Cortex of kidney (tissue), 1 donor: ENCODE measurements at places on chromosomes 4 and X.

GRCh38 chr4:1193206-1194009, 21.0 kb upstream of the SPON2 start:
- no peak for DNase-seq

DNA sequence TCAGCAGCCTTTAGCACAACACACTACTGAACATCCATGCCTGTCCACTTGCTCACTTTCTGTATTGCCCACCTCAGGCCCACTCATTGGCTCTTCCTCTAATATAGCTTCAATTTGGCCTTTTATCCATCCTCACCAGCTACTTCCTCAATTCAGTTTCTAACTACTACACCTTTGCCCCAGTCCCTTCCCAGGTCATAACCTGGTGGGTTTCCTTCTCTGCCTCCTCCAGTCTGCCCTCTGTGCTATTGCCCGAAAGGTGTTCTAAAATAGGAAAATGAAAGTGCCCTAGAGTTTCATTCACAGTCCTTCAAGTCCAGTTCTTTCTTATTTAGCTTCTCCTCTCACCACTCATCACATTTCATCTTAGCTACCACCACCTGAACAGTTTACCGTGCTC, 23.1 kb downstream of the MOSPD2 start:
- no peak for DNase-seq

DNA sequence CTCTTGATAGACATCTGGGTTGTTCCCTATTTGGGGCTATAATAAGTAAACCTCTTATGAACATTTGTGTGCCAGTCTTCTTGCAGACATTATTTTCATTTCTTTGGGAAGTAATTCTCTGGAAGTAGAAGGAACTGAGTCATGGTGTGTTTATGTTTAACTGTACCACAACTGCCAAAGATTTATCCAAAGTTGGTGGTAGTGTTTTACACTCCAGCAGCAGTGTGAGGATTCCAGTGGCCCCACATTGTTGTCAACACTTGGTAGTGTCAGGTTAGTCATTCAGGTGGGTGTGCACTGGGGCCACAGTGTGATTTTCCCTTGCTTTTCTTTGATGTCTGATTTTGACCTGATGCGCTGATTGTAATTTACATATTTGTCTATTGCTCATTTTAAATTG, 5.0 kb upstream of the UVSSA start:
- DNase-seq = no peak

- DNase-seq = no peak
Measured at GRCh38 chrX:150352114-150352513, 11.0 kb upstream of the MAMLD1 start.

DNA sequence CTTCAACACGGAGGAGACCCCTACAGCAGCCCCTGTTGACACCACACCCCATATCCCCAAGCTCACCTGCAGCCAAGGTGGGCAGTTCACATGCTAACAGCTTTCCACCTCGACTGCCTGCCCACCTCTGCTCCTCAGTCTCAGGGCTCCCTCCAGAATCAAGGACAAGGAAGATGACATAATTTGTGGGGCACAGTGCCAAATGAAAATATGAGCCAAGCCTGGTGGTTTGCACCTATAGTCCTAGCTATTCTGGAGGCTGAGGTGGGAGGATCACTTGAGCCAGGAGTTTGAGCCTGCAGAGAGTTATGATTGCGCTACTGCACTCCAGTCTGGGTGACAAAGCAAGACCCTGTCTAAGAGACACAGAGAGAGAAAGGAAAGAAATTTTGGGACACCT, 516.3 kb downstream of the BCOR start:
- DNase-seq = no peak

GRCh38 chr4:157143369-157143768, 67.4 kb downstream of the GLRB start:
- DNase-seq = no peak
